ENCODE measurements at places on chromosomes 1 and 21.

- DNase-seq: no peak
These were observed at the start of gene GNG12 for GRCh38 chr1:67832737-67833601. GNG12 (minus strand) TSS chr1:67833467; CDS start chr1:67707686, 125,781 bp downstream.

DNA sequence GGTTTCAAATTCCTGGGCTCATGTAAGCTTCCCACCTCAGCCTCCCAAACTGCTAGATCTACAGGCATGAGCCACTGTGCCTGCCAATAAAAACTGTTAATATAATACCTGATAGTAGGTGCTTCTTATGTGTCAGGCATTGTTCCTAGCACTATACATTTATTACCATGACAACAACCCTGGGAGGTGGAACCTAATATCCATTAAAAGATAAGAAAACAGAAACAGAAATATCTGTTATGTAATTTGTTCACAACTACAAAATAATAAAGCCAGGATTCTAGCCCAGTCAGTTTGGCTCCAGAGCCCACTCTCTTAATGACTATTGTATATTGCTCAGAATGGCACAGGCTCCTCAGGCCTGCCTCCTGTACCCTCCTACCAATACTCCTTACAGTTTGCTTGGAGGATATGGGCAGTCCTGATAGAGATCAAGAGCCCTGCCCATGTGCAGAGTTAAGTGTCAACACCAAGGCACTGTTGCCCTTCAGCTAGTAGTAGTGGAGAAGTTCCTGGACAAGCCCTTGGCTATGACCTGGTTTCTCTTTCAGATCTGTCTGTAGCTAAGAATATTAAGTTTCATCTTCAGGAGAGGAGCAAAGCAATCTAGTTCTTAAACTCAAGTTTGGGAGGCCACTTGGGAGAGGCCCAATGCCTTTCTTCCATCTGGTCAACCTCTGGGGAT lies 22.4 kb downstream of the RPL5 start:
- no peak for DNase-seq

GRCh38 chr1:155531624-155532023 lies 31.0 kb downstream of the ASH1L start:
- DNase-seq: no peak

DNA sequence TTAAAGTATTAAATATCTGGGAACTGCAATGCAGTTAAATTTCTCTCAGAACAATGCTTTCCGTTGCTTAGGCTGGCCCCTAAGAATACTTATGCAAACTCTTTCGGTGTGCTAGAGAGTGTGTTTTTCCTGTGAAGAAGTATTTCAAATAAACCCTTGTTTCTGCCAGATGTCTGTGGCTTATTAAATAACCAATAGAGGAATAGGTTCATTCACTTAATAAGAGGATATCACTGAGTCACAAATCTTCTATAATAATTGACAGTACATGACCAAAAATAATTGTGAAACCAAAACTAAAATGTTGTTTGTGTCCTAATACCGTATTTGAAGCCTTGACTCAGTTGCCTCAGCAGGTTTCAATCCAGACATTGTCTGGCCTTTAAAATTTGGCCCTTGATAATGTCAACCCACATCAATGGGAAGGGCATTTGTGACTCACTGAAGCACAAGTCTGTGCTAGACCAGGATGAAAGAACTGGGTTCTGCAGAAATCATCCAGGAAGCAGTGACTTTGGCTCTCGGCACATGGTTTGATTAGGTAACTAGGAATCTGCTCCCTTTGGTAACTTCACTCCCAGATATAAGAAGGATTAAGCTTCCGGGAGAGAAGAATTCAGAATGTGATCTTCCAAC lies 104.2 kb upstream of the BARHL2 start:
- no peak for DNase-seq

DNA sequence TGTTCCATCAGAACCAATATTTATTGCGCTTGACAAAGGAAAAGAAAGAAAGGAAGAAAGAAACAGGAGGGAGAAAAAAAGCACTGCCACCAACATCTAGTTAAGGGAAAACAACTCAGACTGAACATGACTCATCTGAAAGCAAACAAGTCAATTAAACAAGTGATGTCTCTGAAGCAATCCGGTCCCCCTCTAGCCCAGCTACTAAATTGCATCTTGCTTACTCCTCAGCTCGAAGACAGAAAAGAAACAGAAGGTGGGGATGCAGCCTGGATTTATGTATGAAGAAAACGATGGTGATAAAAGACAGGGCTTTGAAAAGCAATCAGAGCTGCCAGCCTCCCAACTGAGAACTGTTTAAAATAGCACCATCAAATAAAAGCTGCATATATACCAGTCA lies 188.2 kb downstream of the OMA1 start:
- DNase-seq: no peak

DNA sequence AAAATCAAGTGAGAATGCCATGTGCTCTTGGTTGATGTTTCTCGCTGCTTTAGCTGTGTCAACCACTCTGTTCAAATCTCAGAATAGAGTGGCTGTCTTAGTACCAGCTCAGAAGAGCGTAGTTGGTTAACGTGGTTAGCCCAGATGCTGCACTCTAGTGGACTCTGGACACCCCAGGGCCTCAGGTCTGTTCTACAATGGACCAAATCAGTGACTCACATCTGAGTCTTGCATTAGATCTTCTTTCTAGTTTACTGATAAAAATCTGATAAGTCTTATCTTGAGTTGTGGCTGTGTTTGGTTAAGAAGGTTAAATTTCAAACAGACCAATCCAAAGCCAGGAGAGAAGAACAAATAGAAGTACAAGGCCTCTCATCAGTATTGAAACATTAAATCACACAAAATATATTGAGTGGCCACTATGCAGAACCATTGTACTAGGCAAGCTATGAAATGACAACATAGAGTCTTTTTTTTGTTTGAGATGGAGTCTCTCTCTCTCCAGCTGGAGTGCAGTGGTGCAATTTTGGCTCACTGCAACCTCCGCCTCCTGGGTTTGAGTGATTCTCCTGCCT lies 104.1 kb downstream of the NR5A2 start:
- DNase-seq: no peak

DNA sequence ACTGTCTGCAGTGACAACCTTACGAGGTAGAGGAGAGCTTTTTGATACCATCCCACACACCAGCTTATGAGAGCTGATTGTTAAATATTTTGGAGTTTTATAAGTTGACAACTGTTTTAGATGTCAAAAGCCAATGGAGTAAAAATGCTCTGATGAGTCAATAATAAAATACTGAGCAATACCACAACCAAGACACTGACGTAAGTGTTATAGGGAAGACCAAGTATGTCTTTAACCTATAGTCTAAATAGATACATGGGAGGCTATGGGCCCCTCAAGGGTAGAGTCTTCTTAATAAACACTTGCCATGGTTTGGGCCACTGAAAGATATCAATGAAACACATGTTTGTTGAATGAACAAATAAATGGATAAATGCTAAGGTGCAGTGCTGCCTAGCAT lies 49.2 kb downstream of the DUSP10 start:
- no peak for DNase-seq

GRCh38 chr1:151511636-151512215 lies 539 bp downstream of the CGN start:
- no peak for DNase-seq

GRCh38 chr1:24803987-24804530 lies 58.8 kb downstream of the CLIC4 start:
- no peak for DNase-seq

GRCh38 chr21:34260277-34261008 lies 103.4 kb upstream of the KCNE2 start:
- DNase-seq: no peak

DNA sequence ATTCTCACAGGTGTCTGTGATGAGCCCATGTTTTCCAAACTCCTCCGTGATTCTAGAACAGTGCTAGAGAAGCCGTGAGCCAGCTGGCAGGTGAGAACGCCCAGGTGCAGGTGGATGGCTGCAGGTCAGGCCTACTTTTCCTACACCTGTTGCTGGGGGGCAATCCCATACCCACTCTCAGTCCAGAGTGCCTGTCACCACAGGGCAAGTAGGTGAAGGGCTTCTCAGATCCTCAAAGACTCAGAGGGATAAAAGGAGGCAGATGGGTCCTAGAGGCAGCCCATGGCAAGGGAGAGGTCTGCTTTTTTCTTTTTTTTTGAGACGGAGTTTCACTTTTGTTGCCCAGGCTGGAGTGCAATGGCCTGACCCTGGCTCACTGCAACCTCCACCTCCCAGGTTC lies 50.7 kb upstream of the H6PD start:
- no peak for DNase-seq

GRCh38 chr1:234629026-234629425 lies 19.0 kb upstream of the IRF2BP2 start:
- DNase-seq: no peak

GRCh38 chr21:21213297-21213696 lies 215.1 kb downstream of the NCAM2 start:
- no peak for DNase-seq

DNA sequence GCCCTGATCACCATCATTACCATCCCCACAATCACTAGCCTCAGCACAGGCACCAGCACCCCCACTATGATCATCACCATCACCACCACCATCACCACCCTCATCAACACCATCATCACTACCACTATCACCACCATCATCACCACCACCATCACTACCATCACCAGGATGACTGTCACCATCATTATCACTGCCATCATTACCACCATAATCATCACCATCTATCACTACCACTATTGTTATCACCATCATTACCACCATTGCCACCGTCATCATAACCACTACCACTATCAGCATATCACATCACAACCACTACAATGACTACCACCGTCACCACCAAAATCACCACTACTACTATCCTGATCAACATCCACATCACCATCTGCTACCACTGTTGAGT lies 57.3 kb upstream of the CASZ1 start:
- no peak for DNase-seq

DNA sequence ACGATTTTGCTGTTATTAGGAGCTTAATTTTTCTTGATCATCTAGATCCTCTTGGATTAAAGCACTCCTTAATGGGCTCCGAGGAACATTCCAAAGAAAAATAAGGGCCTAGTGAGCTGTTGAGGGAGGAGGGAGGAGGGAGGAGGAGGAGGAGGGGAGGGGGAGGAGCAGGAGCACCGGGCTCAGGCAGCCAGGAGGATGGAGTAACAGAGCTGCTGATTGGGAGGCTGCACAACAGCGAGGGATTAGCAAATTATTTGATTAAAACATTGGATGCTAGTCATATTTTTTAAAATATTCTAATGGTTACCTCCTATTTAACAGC lies 302.1 kb upstream of the RRP15 start:
- DNase-seq: no peak

DNA sequence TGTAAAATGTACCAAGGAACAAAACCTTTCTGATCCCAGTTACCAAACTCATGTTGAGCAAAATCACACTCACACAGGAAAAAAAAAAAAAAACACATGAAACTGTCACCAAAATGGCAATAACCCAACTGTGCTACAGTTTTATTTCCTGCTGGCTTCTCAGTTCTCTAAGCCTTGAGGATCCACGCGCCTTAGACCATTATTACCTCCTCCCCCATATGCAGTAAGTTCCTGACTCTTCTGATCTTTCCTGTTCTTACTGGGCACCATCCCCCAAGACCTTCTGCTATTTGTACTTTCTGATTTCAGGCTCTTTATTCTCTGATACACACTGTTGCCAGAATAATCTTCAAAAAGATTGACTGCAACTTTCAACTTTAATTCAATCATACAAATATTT lies 79.6 kb downstream of the SLC45A1 start:
- no peak for DNase-seq

- DNase-seq: no peak
These were observed 11.8 kb upstream of the XCL2 start for GRCh38 chr1:168555508-168556046.

- DNase-seq: no peak
These were observed 16.4 kb downstream of the LDLRAD1 start for GRCh38 chr1:54001591-54001990.

DNA sequence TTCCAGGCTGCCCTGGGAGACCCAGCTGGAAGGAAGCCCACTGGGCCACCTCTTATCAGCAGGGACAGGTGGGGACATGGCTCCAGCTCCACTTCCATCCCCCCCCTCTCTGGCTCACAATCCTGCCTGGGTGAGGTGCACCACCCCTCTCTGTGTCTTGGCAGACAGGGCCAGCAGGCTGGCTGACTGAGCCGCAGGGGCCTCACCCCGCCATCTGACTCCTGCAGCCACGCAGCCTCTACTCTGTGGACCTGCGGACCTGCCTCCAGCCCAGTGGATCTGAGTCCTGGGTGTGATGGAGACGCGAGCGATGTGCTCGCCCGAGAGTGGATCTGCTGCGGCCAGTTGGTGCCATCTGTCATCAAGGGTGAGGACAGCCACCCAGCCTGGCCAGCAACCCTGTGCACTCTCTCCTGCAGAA lies 30.1 kb downstream of the RCC2 start:
- DNase-seq: no peak

DNA sequence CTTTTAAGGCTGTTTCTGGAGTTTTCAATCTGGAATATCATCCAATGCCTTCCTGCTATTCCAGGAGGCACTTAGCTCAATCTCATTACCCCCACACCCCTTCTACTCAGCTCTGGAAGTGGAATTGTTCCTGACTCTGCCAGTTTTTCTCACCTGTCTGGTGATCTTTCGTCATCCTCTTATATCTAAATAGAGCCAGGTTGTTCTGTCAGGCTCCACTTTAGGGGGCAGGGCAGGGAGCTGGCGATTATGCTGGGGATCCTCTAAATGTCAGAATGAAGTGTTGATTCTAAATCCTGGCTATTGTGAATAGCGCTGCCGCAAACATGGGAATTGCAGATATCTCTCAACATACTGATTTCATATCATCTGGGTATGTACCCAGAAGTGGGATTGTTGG lies 63.6 kb upstream of the ETV3 start:
- DNase-seq: no peak

GRCh38 chr1:30382496-30382895 lies 340.9 kb downstream of the MATN1 start:
- no peak for DNase-seq

- DNase-seq: no peak
These were observed 21.0 kb upstream of the PADI2 start for GRCh38 chr1:17140279-17140678.

Measured in CD4-positive, alpha-beta T cell treated with Interleukin-15 for 4 hours (primary cell).